ENCODE measurements at places on chromosomes 4 and X. TPM values are rescaled to one million over a fixed set of nuclear protein-coding genes. Genes with fewer than 3 reads are reported as not detected.

DNA sequence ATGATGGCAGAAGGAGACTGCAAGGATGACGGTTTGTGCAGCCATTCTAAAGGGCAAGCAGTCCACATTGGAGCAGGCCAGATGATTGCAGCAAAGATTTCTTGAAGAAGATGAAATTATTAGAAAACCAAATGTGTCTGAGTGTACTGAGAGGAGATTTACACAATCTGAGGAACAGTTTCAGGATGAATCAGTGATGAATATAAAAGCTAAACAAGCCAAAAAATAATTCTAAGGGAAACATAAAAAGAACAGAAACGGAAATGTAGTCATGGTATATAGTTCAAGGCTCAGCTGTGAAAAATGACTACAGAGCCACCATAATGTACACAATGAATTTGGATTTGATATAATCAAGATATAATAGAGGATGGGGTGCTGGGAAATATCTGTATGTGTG lies 168.5 kb downstream of the PDGFC start:
- DNase-seq = no peak

GRCh38 chr4:105967058-105967658 lies 71.9 kb downstream of the NPNT start:
- no peak for DNase-seq

Gene ZAR1
- not detected for total RNA-seq

Gene DCAF8L2
- not detected for total RNA-seq

Gene TEX13B
- total RNA-seq = not detected

Gene SMIM14
- total RNA-seq = 50.1 TPM
